ENCODE measurements at places on chromosomes 1 and 21. TPM values are rescaled to one million over a fixed set of nuclear protein-coding genes. Genes with fewer than 3 reads are reported as not detected.

Gene C4BPB
- 0.92 TPM for total RNA-seq

Gene PCAT6
- 2.5 TPM for total RNA-seq

Gene MNDA
- total RNA-seq = not detected

Gene TMEM52
- total RNA-seq = 0.36 TPM

Gene USP48
- 18.6 TPM for total RNA-seq

Gene NFASC
- total RNA-seq = 2.2 TPM

Gene RGS13
- not detected for total RNA-seq

Measured in A549 treated with CpdA at 1 μM for 4 hours (cell line).